ENCODE measurements at places on chromosomes 4 and X. TPM values are rescaled to one million over a fixed set of nuclear protein-coding genes. Genes with fewer than 3 reads are reported as not detected.

USP17L17 gene
- total RNA-seq = not detected

- DNase-seq = no peak
Measured at GRCh38 chr4:151646322-151646721, 114.5 kb downstream of the GATB start.

GRCh38 chrX:129762448-129762847 lies 17.3 kb upstream of the SASH3 start:
- no peak for DNase-seq

DNA sequence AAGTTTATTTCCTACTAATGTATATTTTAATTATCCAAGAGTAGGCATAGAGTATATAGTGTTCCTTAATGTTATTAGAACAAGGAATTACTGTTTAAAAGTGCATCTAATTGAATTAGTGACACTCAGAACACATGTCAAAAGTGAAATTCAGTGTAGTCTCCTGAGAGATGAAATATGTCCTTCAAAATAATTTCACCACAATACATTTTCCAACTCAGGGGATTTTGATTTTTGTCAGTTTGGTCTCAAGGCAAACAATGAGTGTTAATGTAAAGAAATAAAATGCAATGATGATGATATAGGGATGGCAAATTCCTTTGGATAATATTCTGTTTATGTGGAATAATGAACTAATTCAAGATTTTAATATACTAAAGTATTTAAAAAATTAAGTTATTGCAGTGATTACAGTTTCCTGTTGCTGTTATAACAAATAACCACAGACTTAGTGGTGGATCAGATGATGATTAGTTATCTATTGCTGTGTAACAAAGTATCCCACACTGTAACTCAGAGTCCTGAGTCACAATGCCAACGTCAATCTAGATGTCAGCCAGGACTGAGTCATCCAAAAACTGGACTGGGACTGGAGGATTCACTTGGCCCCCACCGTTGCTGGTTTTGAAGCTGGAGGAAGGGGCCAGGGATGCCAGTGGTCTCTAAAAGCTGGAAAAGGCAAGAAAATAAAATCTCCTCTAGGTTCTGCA lies 148.0 kb upstream of the SLC7A11 start:
- DNase-seq = no peak

GRCh38 chr4:23134331-23134730 lies 441.6 kb downstream of the GBA3 start:
- DNase-seq = no peak

Data from left lobe of liver (tissue), 2 donors.